ENCODE measurements at places on chromosomes 11 and 22.
A peak's percentile ranks its signal among the peaks of the same experiment; 100 is the strongest.

GRCh38 chr11:70116386-70117065 is 38.4 kb downstream of the ANO1 start:
- no peak for DNase-seq

DNA sequence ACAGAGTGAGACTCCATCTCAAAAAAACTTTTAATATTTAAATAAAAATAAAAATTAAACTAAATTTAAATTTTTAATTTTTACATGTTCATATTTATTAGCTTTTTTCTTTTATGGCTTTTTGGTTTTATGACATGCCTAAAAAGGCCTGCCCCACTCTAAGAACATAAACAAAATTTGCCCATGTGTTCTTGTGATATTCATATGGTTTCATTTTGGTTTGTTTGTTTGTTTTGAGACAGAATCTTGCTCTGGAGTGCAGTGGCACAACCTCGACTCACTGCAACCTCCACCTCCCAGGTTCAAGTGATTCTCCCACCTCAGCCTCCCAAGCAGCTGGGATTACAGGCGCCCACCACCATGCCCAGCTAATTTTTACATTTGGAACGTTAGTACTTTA is 27.7 kb downstream of the SUSD2 start:
- DNase-seq: no peak

DNA sequence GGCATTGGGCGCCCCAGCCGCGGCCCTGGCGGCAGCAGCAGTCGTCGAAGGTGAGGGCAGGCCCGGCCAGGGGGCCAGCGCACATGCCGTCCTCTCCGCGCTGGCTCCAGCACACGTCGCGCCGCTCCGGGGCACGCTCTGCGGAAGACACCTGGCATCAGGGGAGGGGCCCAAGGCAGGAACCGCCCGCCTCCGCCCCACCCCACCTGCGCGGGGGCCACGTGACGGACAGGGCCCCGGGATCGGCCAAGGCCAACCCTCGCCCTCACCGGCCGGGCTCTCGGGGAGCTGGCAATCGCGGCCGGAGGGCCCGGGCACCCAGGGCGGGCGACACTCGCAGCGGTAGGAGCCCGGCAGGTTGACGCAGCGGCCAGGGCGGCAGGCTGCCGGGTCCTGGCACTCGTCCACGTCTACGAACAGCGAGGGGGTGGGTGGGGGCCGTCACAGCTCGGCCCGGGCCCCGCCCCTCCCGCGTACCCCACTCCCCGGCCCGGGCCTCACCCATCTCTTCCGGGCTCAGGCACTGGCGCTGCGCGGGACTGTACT is 14.9 kb downstream of the SCYL1 start:
- no peak for DNase-seq

- DNase-seq: no peak
These were observed 62.7 kb downstream of the ISX start for GRCh38 chr22:35128637-35129036.

- DNase-seq: no peak
These were observed 3.3 kb upstream of the CTR9 start for GRCh38 chr11:10747733-10748132.

GRCh38 chr11:29159552-29160465 is 857.0 kb downstream of the KCNA4 start:
- no peak for DNase-seq

GRCh38 chr11:12812849-12813248 is 138.6 kb downstream of the TEAD1 start:
- DNase-seq: no peak

DNA sequence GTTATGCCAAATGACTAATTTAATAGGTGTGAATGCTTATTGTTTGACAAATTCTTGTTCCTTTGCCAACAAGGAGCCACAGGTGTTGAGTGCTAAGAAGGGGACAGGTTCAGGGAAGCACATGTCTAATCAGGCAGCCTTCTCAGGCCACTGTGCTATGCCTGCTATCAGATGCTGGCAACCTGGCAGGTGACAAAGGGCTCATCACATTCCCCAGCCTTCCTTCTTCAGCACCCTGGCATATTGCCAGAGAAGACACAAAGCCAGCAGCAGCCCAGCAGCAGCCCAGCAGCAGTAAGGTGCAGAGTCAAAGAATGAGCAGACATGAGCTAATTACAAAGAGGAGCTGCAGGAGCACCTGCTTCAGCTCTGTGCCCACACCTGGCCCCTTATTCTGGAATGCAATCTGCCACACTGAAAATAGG is 68.2 kb downstream of the GUCY1A2 start:
- no peak for DNase-seq

DNA sequence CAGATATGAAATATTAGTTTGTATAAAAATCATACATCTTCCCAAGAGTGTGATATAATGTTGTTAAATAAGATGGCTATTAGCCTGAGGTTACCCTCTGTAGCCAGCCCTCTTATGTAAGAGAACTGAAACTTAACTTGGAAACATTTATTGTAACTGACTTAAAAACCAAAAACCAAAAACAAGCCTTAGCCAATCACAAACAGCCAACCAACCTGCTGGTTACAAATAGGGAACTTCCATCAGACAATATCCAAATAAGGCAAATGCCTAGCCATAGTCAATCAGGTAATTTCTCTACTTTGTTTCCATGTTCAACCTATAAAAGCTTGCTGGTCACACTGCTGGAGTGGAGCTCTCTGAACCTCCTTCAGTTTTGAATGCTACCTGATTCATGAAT is 14.1 kb downstream of the KBTBD3 start:
- no peak for DNase-seq

DNA sequence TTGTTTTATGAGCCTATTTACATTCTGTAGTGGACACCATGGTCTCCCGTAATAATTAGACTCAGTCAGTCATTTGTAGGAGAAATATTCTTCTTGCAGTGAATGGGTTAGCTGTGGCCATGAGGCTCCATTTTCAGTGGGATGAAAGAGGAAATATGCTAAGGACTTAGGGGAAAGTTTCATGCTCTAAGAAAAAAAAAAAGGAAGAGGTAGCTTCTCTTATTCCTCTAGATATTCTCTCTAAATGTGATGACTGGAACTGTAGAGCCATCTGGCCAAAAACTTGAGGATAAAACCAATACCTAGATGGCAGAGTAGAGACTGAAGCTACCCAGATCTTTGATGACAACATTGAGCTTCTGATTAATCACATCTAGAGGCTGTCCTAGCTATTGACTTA is 75.8 kb upstream of the SESN3 start:
- DNase-seq: no peak

DNA sequence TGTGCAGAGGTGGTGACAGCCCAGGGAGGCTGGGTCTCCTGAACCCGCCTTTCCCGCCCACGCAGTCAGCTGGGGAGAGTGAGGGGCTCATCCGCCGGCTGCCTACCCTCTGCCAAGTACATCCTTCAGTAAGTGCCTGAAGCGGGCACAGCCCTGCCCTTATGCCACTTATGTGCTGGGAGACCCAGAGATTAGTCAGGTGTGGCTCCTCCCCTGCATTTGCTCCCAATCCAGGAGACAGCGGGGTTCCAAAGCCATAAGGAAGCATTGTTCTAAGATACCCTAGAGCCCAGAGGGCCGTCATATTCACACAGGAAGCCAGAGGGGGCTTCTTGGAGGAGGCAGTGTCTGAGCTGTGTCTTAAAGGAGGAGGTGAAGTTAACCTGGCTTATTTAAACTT is 5.8 kb upstream of the PPP6R3 start:
- DNase-seq: no peak

GRCh38 chr22:32539631-32540421 is 65.2 kb downstream of the FBXO7 start:
- no peak for DNase-seq

- peak; percentile 59 for DNase-seq
These were observed 28.8 kb downstream of the IGSF9B start for GRCh38 chr11:133927690-133928627.

DNA sequence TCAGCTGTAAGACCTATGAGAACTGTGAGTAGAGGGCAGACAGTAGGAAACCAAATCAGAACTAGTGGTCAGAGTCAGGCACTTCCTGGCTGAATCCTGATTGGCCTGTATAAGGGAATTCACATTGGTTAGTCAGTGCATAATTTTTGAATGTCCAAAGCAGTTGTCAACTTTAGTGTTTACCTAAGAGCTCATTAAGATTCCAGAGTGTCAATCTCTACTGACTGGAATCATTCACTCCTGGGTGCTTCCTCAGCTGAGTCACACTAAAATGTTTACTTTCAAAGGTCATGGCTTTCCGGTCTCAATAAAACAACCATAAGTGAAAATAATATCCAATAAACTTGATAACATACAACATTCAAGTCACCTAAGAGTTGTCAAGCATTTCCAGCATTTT is 306.1 kb downstream of the C11orf87 start:
- DNase-seq: no peak

GRCh38 chr11:6402061-6402470 is 11.8 kb downstream of the SMPD1 start:
- DNase-seq: no peak

DNA sequence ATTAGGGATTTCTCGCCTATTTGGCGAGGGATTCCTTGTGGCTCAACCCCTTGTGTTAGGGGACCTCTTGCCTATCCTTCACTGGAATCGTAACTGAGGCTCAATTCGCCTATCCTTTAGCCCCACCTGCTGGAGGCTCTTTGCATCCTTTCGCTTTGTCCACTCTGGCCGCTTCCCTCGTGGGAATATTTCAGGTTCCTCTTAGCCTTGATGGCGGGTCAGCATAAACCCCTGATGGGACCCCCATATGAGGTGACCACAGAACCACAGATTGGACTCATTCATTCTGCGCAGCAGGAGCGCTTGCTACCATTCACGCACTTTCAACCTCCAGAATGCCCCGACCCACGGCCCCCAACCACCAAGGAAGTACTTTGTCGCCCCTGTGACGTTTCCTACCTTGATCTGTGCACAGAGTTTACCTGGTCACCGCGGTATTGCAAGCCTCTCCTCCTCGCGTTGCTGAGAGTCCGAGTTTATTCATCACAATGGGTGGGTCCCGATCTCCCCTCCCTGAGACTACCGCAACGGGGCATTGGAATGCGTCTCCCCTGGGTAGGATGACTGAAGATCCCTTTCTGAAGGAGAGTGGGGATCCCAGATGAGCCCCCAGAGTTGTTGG is at the start of gene OR52N2:
Gene OR52N2 (plus strand): TSS at position 425 of the 622 bp plus-strand sequence. CDS start 11,412 bp downstream, outside the sequence.
- peak; percentile 53 for DNase-seq
